ENCODE measurements at places on chromosomes 6 and 20. TPM values are rescaled to one million over a fixed set of nuclear protein-coding genes. Genes with fewer than 3 reads are reported as not detected.
A peak's percentile ranks its signal among the peaks of the same experiment; 100 is the strongest.

PXDC1 gene
- 18.9 TPM for total RNA-seq

DNA sequence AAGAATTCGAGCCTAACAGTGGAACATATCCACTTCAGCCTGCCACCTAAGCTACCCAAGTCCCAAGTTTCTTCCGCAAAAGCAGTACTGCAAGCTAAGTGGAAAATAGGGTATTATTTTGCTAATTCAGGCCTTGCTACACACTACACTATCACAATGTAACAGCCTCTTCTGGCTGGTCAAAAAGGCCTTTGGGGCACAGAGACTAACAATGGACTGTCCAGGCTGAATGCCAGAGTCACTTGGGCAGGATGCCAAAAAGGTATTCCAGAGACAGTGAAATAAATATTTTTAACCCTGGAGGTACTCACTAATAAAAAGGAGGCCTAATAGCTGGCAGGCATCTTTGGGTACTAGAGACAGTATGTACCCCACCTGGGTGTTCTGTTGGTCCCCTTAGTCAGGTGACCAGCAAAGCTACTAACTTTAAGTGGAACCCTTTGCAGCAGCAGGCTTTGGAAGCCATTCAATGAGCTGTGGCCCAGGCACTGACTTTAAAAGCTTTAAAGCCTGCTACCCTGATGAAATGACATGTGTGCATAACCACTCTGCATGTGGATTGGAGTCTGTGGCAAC is 692.1 kb downstream of the HTR1B start:
- DNase-seq = no peak
- no peaks in the 10 kb centered on the region for H3K27me3 ChIP-seq
- no peak overlapping the region for H3K27ac ChIP-seq
- H3K4me3 ChIP-seq = no peak overlapping the region
- H3K4me1 ChIP-seq = no peaks in the 10 kb centered on the region

EBF4 gene
- total RNA-seq = 5.0 TPM

DNA sequence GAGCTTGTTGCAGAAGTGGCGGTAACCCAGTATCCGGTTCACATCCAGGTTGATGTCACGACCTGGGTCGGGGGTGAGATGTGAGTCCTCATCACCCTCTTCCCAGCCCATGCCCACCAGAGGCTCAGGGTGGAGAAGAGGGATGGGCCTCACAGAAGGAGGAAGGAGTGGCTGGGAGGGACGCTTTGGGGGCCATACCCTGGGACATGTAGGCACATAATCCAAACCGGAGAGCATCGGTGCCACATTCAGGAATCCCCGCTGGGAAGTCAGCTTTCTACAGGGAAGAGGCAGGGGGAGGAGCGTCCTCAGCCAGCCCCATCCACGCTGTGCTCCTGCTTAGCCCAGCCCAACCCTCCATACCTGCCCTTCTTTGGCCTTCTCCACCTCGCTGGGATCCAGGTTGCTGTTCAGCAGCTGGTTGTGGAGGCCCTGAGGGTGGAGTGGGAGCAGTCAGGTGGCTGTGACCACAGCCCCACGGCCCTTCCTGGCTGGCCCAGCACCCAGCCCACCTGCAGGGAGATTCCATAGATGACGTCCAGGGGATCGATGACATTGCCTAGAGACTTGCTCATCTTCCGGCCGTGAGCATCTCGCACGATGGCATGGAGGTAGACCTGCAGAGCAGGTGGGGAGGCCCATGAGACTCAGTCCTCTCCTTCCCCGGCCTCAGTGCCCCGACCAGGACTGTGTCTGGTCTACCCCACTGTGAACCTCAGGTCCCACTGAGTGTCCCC is 3.5 kb upstream of the VWA7 start:
- no peak overlapping the region for H3K4me3 ChIP-seq
- DNase-seq = no peak
- no peaks in the 10 kb centered on the region for H3K27me3 ChIP-seq
- no peak overlapping the region for H3K27ac ChIP-seq
- no peaks in the 10 kb centered on the region for H3K36me3 ChIP-seq

GRCh38 chr20:4702562-4703280 is 19.0 kb upstream of the PRND start:
- no peak overlapping the region for H3K27ac ChIP-seq
- H3K27me3 ChIP-seq = no peaks in the 10 kb centered on the region
- no peaks in the 10 kb centered on the region for H3K4me1 ChIP-seq
- no peak for DNase-seq
- peaks cover 19% of the 10 kb centered on the region for H3K36me3 ChIP-seq
- no peak overlapping the region for H3K4me3 ChIP-seq

GRCh38 chr20:2817891-2818595 is 1.9 kb downstream of the TMEM239 start:
- H3K27me3 ChIP-seq = peaks cover 31% of the 10 kb centered on the region
- H3K27ac ChIP-seq = no peak overlapping the region
- H3K4me3 ChIP-seq = no peak overlapping the region
- H3K4me1 ChIP-seq = peaks cover 3% of the 10 kb centered on the region
- H3K36me3 ChIP-seq = no peaks in the 10 kb centered on the region
- no peak for DNase-seq

DNA sequence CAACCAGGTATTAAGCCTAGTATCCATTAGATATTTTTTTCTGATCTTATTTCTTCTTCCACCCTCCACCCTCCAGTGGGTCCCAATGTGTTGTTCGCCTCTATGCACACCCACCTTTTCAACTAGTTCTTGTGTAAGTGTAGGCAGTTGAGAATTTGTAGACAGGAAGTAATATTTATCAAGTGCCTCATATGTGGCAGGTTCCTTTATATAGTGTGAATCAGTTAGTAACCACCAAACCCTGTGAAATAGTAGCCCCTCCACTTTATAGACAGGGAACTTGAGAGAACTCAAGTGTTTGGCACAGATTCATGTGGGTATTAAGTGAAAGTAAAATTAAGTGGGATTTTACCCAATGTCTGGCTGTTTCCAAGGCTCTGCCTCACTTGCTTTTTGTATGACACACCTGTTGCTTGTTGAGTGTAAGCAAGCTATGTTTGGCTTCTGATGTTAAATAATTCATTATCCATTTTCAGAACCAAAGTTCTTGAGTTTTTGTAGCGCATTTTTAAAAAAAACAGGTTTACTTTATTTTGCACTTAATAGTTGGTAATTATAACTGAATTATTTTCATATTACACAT is 24.8 kb downstream of the AFDN start:
- H3K4me1 ChIP-seq = no peaks in the 10 kb centered on the region
- H3K4me3 ChIP-seq = no peak overlapping the region
- H3K36me3 ChIP-seq = no peaks in the 10 kb centered on the region
- no peak overlapping the region for H3K27ac ChIP-seq
- DNase-seq = no peak
- H3K27me3 ChIP-seq = no peaks in the 10 kb centered on the region

GRCh38 chr6:139943391-139943790 is 568.9 kb upstream of the CITED2 start:
- H3K27ac ChIP-seq = no peak overlapping the region
- H3K4me1 ChIP-seq = peaks cover 11% of the 10 kb centered on the region
- no peaks in the 10 kb centered on the region for H3K27me3 ChIP-seq
- DNase-seq = no peak
- no peaks in the 10 kb centered on the region for H3K36me3 ChIP-seq

MICB gene
- total RNA-seq = 24.2 TPM

HEY2 gene
- not detected for total RNA-seq

GRCh38 chr6:31660381-31661261 is at the start of gene C6orf47:
TSS of gene C6orf47 (minus strand) at chr6:31660778. CDS start at chr6:31659947, 831 bp downstream.
- H3K27me3 ChIP-seq = no peaks in the 10 kb centered on the region
- H3K4me1 ChIP-seq = peaks cover 43% of the 10 kb centered on the region
- peak; percentile 83 for DNase-seq
- H3K27ac ChIP-seq = peak within 1 kb of the TSS; percentile 77
- H3K36me3 ChIP-seq = no peaks in the 10 kb centered on the region

- peaks cover 4% of the 10 kb centered on the region for H3K27me3 ChIP-seq
- peaks cover 57% of the 10 kb centered on the region for H3K4me1 ChIP-seq
- DNase-seq = peak; percentile 66
- peak overlapping the region; percentile 42 for H3K27ac ChIP-seq
- H3K36me3 ChIP-seq = no peaks in the 10 kb centered on the region
- H3K4me3 ChIP-seq = no peak overlapping the region
These were observed 105.3 kb upstream of the KCNG1 start for GRCh38 chr20:51128198-51128597.

DNA sequence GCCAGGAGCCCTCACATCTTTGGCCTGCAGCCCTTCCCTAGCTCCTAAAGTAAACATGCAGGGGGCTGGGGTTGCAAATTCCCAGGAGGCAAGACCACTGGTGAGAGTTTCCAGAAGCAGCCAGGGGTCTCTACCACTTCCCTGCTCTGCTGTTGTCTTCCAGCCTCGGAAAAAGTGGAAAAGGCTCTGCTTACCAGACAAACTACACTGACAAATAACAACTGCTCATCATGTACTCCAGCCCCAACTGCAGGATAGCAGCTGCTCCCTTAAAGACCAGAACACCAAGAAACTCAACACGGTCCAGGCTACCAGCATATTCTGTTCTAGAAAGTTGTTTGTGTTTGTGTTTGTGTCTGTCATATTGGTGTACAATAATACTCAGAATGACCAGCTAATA is 187.5 kb upstream of the MARCKS start:
- no peak for DNase-seq
- H3K27ac ChIP-seq = no peak overlapping the region
- no peaks in the 10 kb centered on the region for H3K27me3 ChIP-seq
- H3K36me3 ChIP-seq = no peaks in the 10 kb centered on the region
- no peaks in the 10 kb centered on the region for H3K4me1 ChIP-seq

GRCh38 chr20:926670-927069 is 10.5 kb upstream of the ANGPT4 start:
- DNase-seq = no peak
- H3K4me1 ChIP-seq = no peaks in the 10 kb centered on the region
- H3K4me3 ChIP-seq = no peak overlapping the region
- H3K36me3 ChIP-seq = no peaks in the 10 kb centered on the region
- H3K27me3 ChIP-seq = no peaks in the 10 kb centered on the region
- no peak overlapping the region for H3K27ac ChIP-seq

Measured in B cell (primary cell).